ENCODE measurements at places on chromosomes 13 and 19.

GRCh38 chr19:3573162-3573857 is 566 bp downstream of the HMG20B start:
- no peak for DNase-seq

GRCh38 chr13:48156466-48156865 is 61.6 kb upstream of the MED4 start:
- no peak for DNase-seq

DNA sequence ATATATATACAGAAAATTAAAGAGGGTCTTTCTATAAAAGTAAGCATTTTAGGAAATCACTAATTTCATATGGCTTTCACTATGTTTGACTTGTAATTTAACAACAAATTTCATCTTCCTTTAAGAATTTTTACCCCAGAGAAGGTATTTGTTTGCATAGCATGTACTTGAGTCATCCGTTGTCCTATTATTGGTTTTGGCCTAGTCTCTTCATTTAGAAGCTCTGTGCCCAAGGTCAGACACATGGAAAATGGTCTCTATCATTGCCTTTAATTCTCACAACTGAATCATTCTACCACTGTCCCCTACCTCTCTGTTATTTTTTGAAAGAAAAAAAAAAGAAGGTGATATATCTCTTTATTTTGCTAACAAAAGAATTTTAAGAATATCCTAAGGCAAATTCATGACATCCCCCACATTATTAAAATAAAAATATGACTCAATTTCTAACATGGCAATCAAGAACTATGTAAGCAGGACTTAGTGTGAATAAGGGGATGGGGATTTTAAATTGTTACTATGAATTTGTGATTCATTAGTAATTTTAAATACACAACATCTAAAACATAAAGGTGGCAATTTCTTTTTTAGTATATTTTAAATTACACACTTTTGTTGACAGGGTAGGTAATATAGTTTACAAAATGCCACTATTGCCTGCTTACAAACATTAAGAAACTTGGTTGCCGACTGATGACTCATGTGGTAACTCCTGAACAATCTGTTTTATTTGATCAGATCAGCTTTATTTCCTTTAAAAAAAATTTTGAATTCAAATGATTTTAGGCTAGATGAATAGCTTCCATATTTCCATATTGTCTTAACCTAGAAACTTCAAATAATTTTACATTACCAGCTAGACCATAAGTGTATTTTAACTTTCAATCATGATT is 13.9 kb downstream of the SLITRK5 start:
- no peak for DNase-seq

DNA sequence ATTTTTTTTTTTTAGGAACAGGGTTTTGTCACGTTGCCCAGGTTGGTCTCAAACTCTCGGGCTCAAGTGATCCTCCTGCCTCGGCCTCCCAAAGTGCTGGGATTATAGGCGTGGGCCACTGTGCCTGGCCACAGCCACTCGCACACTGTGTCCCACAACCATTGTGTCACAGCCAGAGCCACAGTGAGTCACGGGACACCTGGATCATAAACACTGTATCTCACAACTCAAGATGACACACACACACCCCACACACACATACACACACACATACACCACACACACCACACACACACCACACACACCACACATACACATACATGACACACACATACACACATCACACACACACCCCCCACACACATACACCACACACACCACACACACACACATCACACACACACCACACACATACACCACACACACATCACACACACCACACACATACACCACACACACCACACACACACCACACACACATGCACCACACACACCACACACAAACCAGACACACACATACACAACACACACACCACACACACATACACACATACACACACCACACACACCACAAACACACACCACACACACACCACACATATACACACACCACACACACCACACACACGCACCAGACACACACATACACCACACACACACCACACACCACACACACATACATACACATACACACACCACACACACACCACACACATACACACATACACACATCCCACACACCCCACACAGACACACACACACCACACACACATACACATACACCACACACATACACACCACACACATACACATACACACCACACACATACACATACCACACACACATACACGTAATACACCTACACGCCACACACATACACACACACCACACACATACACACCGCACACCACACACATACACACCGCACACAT is 16.2 kb downstream of the ELAVL3 start:
- no peak for DNase-seq

DNA sequence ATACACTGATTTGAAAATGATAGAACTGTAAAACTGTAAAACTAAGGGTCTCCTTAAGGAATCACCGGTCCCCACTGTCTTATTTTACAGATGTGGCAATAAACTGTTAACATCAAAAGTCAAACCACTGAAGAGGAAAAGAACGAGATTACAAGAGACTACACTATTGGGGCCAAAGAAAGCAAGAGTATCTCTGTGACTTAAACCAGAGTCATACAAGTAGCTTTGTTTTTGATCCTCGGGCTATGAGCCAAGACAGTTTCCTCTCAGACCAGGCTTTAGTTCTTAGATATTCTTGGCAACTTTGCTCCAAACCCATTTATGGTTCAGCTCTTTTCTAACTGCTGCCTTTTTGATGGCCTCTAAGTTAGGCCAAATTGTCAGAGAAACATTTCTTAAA is 113.8 kb downstream of the TBC1D4 start:
- peak; percentile 73 for DNase-seq

- DNase-seq = no peak
Observed at GRCh38 chr13:31521435-31521834, 217.9 kb upstream of the RXFP2 start.

DNA sequence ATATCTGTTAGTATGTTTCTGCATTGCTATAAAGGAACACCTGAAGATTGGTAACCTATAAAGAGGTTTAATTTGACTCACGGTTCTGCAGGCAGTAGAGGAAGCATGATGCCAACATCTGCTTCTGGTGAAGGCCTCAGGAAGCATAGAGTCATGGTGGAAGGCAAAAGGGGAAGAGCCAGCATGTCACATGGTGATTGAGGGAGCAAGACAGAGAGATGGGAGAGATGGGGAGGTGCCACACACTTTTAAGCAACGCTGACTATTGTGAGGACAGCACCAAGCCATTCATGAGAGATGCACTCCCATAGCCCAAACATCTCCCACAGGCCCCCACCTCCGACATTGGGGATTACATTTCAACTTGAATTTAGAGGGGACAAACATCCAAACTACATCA is 32.8 kb downstream of the COG6 start:
- DNase-seq = no peak

DNA sequence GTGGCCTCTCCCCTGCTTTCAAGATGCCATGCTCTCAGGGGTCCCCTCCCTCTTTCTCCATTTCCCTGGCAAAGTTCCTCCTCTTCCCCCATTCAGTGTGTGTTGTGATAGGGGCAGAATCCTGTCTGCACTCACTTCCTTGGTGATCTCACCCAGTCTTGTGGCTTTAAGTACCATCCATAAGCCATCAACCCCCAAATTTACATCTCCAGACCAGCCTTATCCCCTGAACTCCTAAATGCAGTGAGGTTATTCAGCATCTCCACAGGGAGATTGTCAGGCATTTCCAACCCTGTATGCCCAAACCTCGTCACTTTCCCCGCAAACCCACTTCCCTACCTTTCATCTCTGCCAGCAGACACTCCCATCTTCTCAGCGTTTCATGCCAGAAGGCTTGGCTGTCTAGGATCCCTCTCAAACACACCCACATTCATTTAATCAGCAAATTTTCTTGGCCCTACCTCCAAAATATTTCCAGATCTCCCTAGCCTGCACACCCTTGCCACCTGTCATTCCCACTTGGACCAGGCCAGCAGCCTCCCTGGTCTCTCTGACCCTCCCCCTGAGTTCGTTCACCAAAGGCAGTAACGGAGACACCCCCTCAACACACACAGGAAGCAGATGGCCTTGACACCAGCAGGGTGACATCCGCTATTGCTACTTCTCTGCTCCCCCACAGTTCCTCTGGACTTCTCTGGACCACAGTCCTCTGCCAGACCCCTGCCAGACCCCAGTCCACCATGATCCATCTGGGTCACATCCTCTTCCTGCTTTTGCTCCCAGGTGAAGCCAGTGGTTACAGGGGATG is at the start of gene HCST:
Gene HCST, plus strand, starts transcription at position 676 of the 808 bp plus-strand sequence. Its CDS starts 65 bp downstream, at position 741.
- DNase-seq = peak; percentile 3

DNA sequence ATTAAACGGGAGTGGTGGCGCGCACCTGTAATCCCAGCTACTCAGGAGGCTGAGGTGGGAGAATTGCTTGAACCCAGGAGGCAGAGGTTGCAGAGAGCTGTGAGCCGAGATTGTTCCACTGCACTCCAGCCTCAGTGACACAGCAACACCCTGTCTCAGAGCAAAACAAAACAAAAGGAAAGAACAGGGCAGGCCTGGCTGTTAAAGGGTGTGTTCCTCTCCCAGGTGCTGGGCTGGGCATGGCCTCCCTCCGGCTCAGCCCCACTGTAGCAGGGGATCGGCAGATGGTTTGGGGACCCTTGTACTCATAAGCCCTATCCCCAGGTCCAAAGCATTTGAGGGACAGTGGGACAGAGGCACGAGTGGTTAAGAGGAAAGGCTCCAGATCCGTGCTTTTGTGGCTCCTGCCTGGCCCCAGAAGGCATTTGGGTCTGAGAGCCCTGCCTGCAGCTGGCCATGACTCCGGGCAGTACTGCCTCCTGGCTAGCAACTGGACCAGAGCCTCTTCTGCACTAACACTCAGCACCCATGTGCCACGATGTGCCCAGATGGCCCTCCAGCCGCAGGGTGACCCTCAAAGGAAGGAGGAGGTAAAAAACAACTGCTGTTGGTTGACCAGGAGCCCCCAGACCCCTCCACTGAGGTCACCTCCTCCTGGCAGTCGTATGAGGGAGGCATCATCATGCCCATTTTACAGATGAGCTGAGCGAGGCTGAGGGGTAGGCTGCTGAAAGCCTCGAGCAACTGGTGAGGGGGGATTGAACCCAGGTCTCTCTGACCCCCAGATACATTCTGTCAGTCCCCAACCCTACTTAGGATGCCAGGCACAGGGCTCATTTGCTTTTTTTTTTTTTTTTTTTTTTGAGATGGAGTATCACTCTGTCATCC is 10.0 kb downstream of the RFX1 start:
- DNase-seq = no peak

Measured in kidney capillary endothelial cell (primary cell).